ENCODE measurements at places on chromosomes 1 and 21.

DNA sequence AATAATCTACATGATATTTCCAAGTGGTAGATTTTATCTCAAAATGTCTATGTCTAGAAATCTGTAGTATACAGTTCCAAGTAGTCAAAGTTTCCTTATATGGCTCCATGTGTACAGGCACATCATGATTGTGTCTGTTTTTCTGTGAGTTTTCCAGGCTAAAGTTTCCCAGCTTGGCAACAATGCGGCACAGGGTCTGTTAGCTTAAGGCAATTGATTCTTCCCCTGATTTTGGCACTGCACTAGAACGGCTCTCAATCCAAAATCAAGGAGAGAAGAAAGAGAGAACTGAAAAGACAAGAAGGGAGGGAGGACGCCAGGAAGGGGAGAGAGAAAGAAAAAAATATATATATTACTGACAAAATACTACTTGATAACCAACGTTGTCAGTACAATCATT is 193.9 kb upstream of the SNX7 start:
- no peak for DNase-seq

DNA sequence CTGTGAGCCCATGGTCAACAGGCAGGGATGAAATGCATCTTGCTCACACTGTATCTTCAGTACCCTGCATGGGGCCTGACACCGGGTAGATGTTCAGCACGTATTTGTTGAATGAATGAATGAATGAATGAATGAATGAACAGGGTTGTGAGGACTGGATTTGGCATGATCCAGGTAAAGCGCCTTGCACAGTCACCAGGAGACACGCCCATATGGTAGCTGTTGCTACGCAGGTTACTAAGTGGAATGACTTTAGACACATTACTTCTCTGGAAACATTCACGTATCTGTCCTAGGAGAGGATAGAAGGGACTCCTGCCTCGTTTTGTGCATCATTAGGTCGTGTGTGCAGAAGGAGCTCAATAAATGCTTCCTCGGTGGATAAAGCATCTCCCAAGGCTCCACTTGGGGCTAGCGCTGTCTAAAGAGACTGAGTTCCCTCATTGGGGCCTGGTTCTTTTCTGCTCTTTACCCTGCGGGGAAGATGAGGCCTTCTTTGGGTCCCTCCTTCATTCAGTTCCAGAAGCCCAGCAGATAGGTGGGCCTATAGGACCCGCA is 54.2 kb downstream of the NDUFS5 start:
- no peak for DNase-seq

DNA sequence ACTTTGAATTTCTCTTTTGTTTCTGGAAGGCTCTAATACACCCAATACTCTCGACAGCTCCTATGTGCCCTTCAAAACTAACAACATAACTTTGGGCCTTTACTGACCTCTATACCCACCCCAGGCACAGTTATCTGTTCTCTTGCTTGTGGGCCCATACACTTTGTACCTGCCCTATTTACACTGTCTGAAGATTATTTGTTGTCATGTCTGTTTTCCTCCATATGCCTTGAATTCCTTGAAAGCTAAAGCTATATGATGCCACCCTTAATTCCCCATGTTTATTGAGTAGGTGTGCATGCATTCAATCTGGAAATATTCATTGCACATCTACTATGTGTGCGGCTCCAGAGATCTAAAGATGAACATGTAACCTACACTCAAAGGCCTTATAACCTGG is 267.6 kb downstream of the PLPP3 start:
- no peak for DNase-seq

DNA sequence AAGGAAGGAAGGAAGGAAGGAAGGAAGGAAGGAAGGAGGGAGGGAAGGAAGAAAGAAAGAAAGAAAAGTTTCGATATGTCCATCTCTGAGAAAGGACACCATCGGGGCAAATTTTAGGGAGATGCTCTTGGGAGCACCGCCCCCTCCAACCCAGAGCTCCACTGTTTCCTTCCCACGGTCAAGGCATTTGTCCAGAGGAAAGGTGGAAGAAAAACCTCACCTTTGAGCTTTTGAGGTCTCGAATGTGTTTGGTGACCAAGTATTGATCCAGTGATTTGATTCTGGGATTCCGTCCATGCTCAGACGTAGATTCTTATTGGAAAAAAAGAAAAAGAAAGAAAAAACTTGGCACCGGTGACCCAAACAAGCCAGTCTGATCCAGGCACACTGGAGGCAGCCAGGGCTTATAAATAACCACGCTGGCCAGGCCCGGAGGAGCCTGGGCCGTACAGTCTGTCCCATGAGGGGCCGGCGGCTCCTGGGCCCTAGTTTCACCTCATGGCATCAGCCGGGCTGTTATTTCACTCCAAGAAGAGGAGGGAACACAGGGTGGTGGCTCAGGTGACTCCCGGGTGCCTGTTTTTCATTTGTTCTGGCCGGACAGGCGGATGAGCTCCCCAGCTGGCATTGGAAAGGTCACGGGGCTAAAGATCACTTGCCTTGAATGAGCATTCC is 36.1 kb upstream of the SLC25A33 start:
- DNase-seq: no peak

DNA sequence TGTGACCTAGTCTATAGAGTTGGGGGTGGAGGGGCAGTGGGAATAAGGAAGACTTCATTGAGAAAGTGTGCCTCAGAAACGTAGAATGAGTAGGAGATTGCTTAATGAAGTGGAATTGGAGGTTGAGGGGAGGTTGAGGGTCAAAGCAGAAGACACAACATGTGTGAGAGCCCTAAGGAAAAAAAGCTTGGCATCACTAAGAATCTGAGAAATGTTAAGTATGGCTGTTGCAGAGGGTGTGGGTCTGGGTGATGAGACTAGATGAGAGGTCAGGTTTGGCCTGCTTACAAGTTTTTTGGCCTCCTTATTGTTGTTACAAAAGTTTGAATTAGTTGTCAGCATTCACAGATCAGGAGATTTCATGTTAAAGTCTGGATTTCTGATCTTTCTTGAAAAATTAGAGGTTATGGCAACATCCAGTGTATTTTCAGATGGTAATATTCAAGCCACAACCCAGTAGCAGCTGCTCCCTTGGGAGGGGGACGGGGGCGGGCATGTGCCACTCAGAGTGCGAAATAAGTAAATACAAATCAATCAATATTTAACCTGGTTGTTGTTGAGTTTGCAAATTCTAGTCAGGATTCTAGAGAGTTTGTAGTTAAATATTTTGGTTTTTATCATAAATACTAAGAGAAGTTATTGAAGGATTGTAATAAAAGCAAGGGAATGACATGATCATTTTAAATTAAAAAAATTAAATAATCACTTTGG is 4.3 kb downstream of the MAN1A2 start:
- DNase-seq: no peak

GRCh38 chr1:107858323-107858722 is 106.7 kb downstream of the VAV3 start:
- DNase-seq: no peak

- DNase-seq: no peak
These were observed 3.3 kb upstream of the GBP3 start for GRCh38 chr1:89025928-89026327.

- DNase-seq: no peak
These were observed 6.3 kb downstream of the ARID1A start for GRCh38 chr1:26701995-26702679.

- DNase-seq: no peak
These were observed 502.2 kb downstream of the PLPP3 start for GRCh38 chr1:56077206-56077605.

- no peak for DNase-seq
These were observed 10.1 kb downstream of the PTGFRN start for GRCh38 chr1:116919802-116920201.

DNA sequence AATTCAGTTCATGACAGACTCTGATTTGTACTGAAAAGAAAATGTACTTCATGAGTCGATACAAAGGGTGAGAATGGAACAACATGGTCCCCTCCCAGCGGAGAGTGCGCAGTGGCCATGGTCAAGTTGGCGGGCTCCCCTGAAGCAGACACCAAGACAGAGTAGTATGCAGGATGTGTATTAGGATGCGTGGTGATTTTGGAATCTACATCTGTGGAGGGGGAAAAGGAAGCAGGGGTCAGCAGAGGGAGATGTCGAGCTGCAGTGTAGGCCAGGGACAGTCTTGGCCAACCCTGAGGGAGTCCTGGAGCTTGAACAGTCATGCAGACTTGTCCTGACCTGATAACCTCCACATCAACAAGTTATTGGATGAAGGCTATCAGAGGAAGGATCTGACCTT is 481.0 kb downstream of the OMA1 start:
- DNase-seq: no peak

DNA sequence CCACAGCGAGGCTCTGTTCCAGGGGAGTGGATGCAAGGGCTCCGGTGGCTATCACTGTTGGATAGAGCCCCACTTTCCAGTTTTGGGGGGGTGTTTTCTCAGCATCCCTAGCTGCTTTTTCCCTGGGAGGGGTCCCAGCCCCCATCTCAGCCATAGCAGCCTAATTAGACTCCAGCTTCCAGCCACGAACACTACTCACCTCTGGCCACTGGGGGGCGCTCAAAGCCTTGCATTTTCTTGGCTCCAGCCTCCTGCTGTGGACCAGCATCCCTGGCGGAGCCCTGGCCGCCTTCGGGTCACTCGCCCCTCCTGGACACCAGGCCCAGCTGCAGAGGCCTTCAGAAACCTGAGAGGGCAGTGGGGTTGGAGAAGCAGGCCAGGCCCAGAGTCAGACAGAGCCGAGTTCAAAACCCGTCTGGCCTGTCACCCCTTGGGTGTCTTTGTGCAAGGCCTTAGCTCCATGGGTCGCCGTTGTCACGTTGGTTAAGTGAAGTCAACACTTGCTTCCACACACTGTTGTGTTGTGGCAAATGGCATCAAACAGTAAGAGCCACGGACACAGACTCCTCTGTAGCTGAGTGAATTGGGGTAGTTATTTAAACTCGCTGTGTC is 93.5 kb upstream of the ACTL8 start:
- DNase-seq: peak; percentile 40

- DNase-seq: no peak
These were observed 71.3 kb upstream of the KIAA1614 start for GRCh38 chr1:180841415-180841814.

GRCh38 chr1:159973350-159973940 is 19.4 kb upstream of the SLAMF9 start:
- DNase-seq: no peak

GRCh38 chr1:39160703-39161102 is 43.8 kb upstream of the MACF1 start:
- DNase-seq: no peak

GRCh38 chr1:185425163-185425562 is 108.1 kb upstream of the IVNS1ABP start:
- no peak for DNase-seq

DNA sequence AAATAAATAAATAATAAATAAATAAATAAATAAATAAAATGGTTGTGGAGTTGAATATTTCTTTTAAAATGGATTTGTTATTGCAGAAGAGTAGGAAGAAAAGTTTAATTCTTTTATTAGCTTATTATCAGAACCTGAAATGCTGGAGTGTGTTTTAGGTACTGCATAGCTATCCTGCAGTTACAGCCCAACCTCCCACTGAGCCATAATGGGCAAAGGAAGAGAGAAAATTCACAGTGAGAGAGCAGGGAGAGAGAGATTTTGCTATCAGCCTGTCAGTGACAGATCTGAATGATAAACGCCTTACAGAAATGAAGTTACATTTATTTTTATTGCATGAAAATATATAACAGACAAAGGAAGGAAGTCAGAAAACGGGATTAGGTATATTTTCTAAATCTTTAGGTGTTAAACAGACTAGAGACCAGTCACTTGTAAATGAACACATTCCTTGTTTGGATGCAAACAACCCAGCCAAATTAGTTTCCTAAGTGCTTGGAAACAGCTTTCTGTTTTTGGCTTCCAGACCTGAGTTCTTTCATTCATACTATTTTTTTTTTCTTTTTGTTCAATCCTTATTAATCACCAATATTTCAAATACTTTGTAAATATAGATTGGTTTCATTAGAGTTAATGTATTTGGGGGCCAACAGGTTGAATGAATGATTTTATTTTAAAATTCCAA is 425.3 kb downstream of the USP25 start:
- no peak for DNase-seq

DNA sequence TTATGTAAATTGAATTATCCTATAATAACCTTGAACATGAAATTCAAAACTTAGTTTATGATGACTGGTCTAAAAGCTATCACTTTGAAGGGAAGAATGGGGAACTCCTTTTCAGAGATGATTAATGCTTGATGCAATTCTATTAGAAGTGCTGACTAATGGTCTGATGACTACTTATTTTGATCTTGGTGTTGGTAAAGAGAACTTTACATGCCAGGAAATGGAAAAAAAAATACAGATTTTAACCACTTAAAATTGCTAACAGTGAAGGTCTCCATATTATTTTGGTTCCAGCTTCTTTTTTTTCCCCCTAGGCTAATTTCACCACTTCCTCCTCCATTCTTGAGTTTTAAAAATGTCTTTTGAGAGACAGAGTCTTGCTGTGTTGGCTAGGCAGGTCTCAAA is 22.9 kb downstream of the S1PR1 start:
- no peak for DNase-seq

- DNase-seq: no peak
These were observed 490 bp downstream of the SERINC2 start for GRCh38 chr1:31413405-31414001.

GRCh38 chr1:157575744-157576143 is 22.1 kb downstream of the FCRL4 start:
- DNase-seq: no peak

- DNase-seq: no peak
These were observed 59.4 kb downstream of the SLC30A7 start for GRCh38 chr1:100955322-100955721.

DNA sequence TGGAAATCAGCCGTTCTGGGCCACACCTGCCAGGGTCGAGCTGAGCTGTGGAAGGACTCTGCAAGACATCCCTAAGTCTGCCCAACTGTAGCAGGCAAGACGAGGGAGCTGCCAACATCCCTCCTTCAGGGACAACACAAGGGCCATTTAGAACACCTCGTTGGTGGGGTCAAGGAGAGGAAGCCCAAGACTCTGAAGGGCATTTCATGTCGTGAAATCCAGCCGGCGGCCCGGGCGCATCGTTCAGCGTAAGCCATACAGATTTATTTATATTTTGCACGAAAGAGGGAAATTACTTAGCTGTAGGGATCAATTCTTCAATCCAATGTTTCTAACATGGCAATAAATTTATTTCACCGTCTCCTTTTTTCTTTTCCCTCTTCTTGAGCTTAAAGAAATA is 101.7 kb upstream of the ZC3H12A start:
- no peak for DNase-seq

DNA sequence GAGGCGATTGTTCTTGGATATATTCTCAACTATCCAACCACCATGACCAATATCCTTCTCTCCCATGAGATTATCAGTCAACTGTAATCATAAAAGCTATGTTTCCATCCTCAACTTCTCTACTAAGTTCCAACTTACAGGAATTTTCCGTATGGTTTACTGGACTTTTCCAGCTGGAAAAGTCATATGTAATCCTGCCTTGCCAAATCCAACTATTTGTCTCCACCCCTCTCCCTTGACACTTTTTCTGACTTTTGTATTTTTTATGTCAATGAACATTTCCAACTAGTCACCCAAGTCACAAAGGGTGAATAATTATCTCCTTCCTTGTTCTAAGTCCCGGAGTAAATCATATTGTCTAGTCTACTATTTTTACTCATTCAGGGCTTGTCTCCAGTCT is 293.1 kb downstream of the USP25 start:
- no peak for DNase-seq

- DNase-seq: no peak
These were observed 24.7 kb downstream of the SHISAL2A start for GRCh38 chr1:52657702-52658101.

- DNase-seq: no peak
These were observed 240.0 kb downstream of the NUF2 start for GRCh38 chr1:163561580-163562295.

GRCh38 chr21:42140196-42140934 is 69.2 kb downstream of the UMODL1 start:
- DNase-seq: no peak

- DNase-seq: no peak
These were observed 2.2 kb downstream of the ATP1A2 start for GRCh38 chr1:160117709-160118183.

Data from T-helper 9 cell (primary cell).